ENCODE measurements at places on chromosomes 3 and 15.

- DNase-seq, result no peak
Observed at GRCh38 chr3:139982404-139982803, 47.4 kb downstream of the CLSTN2 start.

DNA sequence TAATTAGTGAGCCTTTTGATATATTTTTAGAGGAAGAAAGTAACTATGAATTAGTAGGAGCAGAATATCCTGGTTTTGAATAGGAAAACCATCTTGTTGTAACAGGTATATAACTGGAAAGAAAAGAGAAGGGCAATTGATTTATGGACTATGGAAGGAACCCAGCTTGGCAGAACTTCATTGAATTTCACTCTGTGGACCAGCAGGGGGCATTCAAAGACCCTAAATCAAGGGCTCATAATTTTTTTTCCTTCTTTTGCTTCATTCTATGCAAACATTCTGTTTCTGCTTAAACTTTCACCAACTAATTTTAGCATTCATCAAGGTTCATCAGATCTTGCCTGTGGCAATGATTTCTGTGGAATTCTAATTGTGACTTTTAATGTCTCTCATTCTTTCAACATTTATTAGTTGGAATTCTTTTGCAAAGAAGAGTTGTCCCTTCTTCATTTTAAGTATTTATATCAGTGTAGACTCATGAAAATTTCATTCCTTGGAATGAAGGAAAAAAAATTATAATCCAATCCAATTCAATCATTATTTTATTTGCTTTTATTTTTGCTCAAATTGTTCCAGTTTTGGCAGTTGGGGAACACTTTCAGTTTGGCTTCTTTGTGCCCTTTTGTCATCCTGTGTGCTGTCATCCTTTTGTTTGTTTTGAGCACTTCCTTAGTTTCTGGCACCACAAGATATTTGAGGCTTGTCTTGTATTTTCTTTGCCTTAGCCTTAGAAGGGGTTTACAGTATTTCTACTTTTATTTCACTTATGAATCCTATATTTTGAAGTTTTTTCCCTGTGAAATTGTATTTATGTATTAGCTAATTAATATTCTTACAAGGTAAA, 30.4 kb downstream of the NXPE3 start:
- no peak for DNase-seq

GRCh38 chr3:61819861-61820260, 258.5 kb downstream of the PTPRG start:
- DNase-seq, result no peak

GRCh38 chr15:80852676-80853075, 73.5 kb downstream of the CEMIP start:
- DNase-seq, result no peak

DNA sequence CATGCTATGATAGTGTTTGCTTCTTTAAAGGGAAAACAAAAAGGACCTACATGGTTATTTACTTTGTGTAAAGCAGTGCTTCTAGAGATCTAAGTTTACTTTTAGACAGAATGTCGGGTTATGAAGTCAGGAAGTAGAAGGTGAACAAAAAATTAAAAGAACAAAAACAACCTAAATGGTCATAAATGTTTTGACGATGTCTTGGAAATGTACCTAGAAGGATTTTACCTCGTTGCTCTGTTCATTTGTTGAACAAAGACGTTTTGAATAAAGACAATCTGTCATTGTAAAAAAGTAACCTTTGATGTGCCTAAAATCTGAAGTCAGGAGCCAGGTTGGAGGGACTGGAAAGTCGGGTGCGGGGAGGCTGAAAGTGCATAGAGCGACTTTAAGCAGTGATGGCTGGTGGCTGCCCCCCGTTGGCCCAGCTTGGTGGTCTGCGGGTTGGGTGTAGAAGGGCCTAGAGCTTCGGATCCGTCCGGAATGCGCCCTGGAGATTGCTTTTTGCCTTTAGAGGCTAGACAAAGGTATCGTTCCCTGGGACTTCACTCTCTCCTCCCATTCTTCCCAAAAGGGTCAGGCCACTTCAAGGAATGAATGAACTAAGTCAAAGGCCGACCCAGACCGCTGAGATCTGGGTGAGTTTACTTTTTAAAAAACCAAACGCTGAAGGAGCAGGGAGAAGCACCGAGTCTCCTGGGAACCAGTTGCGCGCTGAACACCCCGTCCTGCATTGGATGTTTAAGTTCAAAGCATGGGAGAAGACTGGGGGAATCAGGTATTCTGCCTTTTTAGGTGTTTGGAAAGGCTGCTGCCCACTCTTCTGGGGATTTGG, 2.1 kb downstream of the SOX14 start:
- no peak for DNase-seq

- no peak for DNase-seq
Observed at GRCh38 chr15:74239051-74239705, 3.1 kb downstream of the CCDC33 start.

- no peak for DNase-seq
Observed at GRCh38 chr15:74656935-74657535, 38.8 kb downstream of the EDC3 start.

- DNase-seq, result peak; percentile 35
Observed at GRCh38 chr3:123449102-123449996, 459 bp upstream of the ADCY5 start.

- no peak for DNase-seq
Observed at GRCh38 chr15:94785091-94785490, 553.7 kb downstream of the MCTP2 start.

DNA sequence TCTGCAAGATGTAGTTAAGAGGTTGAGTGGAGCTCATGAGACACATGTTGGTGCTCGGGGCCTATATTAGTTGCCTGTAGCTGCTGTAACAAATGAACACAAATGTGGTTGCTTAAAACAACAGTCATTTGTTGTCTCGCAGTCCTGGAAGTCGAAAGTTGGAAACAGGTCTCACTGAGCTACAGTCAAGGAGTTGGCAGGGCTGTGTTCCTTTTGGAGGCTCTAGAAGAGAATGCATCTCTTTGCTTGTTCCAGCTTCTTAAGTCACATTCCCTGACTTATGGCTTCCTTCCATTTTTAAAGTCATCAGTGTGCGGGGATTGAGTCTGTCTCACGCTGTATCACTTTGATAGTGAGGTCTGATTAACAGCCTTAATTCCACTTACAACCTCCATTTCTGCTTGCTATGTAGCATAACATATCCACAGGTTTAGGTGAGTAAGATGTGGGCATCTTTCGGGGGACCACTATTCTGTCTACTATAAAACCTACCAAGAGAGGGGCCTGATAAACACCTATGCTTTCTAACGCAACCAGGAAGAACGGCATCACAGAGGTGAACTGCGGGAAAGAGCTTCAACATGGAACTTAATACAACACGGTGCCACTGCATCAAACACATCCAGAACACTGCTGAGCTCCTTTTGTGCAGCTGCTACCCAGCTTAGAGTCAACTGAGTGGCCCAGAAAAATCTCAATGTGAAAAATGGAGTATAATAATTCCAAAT, 119.4 kb downstream of the ATP10A start:
- no peak for DNase-seq

GRCh38 chr15:68683026-68683425, 104.2 kb downstream of the CORO2B start:
- DNase-seq, result no peak

GRCh38 chr3:59809710-59810444, 760.1 kb upstream of the CFAP20DC start:
- peak; percentile 17 for DNase-seq

GRCh38 chr3:156360083-156360482, 194.8 kb downstream of the SSR3 start:
- DNase-seq, result no peak

GRCh38 chr3:107710851-107711250, 188.1 kb downstream of the BBX start:
- DNase-seq, result no peak

DNA sequence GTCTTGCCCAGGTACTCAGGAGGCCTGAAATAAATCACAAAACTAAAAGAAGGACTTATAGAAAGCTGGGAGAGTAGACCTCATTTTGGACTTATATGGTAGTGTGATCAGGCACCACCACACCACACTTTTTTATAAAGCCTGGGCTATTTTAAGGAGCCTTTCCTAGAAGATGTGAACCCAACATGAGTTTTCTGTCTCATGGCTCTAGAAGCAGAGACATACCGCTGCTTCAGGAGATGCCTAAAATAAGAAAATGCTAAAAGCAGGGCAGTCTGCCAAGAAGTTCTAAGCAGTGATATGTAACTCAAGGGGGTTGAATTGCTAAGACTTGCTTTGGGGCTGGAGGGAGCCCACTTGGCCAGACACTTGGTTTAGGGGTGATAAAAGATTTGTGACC, 49.6 kb downstream of the SUMF1 start:
- no peak for DNase-seq

GRCh38 chr3:119219069-119219468, 21.6 kb downstream of the B4GALT4 start:
- DNase-seq, result no peak

- DNase-seq, result no peak
Observed at GRCh38 chr15:33852094-33852493, 116.2 kb upstream of the CHRM5 start.

DNA sequence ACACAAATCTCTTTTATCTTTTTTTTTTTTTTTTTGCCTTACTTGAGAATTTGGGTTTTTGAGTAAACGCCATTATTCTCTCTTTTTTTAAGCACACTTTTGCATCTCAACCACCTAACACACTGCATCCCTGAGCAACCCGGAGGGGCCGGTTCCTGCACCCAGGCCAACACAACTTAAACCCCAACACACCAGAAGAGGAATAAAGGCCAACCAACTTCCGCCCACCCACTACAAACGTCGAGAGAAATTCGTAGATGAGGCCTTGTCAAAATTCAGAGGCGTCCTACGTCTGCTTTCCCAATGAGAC, 389 bp upstream of the CCNB2 start:
- no peak for DNase-seq

DNA sequence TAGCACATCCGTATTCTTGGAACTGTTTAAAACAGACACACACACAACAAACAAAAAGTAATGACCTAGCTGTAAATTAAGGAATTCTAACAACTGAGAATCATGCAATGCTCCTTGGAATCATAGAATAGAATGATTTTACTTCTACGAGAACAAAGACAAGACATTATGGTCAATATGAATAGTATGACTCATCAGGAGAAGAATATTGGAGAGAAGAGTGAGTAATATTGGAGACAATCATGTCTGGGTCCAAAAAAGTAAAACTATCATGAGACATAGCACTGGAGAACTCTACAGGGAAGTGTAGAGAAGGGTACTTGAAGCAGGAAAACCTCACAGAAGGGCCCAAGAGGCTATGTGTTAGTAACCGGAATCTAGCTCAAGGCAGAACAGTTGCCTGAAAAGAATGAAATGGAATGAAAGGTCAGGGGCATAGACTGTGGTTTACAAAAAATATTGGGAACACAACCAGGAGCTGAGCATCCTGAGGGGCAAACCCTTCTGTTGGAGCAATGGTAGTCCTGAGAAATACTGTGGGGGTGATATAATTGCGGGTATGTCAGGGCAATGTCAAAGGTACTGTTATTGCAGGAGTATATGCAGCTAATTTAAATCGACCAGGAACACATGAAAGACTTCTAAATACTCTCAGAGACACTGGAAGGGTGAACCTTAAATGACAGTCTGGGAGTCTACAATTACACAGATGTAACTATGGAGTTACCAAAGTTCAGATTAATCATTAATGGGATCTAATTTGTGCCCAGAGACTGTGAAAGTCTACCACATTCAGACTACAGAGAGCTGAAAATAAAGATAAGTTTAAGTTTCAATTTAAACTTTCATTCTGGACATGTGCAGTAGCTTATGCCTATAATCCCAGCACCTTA, 201.2 kb downstream of the BCHE start:
- DNase-seq, result no peak

DNA sequence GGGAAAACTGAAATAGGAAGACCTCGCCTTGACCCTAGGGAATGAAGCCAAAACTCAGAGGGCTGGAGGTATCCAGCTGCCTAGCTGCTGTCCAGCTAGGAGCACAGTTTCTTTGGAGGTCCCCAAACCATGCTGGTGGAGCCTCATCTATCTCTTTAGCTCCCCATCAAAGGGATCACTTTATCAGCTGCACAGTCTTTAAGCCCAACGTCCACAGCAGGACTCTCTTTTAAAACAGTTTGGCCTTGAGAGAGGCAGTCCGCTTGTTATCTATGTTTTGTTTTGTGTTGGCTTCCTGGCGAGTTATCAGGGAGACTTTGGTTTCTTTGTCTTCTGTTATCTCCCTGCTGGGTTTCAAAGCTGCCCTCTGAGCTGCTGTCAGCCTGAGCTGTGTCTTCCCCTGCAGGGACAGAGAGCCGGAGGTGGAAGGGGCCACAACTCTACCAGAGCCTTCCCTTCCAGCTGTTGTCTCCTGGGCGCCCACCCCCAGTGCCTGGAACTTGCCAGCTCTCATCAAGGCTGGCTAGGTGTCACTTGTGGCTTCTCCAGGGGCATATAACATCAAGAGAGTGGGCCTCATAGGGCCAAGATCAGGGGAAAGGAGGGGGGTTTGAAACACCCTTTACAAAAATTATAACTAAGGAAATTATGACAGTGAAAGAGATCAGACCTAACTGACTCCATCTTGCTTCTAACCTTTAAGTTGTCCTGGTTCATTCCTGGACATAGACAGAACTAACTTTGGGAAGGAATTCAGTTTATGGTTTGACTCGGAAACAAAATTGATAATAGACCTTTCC, 61.4 kb upstream of the C15orf39 start:
- DNase-seq, result no peak

GRCh38 chr3:25153561-25153960, 274.5 kb upstream of the RARB start:
- DNase-seq, result no peak

DNA sequence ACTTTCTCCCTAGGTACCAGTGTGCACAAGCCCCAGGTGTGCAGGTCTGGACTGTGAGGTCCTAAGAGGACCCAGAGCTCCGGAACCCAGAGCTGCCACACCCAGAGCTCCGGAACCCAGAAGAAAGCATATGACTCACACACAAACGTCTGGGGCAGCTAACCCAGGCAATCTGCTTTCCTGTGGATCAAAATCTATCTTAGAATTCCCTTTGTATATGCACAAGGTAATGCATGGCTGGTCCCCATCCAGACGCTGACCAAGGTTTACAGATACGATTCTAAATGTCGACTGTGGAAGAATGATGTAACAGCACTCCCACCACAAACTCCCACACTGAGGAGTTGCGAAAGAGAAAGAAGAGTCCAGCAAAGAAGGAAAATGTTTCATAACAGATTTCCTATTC, 15.7 kb downstream of the KCNMB2 start:
- DNase-seq, result no peak
